8988T (cell line): ENCODE measurements at places on chromosomes 4 and X.

- no peak for DNase-seq
These were observed 184.2 kb downstream of the KDR start for GRCh38 chr4:54940996-54941865.

GRCh38 chr4:186216465-186217024, 10.8 kb upstream of the KLKB1 start:
- DNase-seq: no peak

- DNase-seq: no peak
These were observed 125.9 kb upstream of the PJA1 start for GRCh38 chrX:69291116-69291515.

DNA sequence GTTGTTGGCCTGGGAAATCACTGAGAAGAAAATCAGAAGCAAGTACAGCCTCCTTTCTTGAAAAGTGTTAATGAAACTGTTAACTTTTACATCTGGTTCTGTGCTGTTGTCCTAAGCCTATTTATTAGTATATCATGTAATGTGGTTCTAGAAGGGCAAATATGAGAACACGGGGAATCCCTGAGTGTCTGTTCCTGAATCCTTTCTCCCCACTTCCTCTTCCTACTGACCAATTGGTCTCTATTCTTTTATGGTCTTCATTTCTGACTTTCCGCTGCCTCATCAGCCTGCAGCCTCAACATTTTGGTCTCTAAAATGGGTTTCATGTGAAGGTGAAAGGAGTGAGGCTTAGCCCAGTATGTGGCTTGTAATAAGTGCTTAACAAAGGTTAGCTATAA, 159.9 kb upstream of the MAMLD1 start:
- DNase-seq: no peak

DNA sequence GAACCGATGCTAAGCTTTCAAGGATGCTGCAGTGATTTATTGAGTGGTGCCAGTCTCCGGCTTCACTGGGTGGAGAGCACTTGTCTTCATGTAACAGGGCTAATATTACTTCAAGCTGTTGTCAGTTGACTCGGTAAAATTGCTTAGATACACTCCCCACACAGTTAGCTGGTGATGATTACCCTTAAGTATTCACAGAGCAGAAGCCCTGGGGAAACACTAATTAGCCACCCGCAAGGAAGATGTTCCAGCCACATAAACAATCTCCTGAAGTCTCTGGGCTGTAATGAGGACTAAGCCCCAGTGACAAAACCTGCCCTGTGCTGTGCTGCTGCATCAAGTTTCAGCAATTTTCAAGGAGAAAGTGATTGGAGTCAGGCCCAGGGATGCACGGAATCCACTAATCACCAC, 37.3 kb upstream of the GK2 start:
- DNase-seq: no peak

DNA sequence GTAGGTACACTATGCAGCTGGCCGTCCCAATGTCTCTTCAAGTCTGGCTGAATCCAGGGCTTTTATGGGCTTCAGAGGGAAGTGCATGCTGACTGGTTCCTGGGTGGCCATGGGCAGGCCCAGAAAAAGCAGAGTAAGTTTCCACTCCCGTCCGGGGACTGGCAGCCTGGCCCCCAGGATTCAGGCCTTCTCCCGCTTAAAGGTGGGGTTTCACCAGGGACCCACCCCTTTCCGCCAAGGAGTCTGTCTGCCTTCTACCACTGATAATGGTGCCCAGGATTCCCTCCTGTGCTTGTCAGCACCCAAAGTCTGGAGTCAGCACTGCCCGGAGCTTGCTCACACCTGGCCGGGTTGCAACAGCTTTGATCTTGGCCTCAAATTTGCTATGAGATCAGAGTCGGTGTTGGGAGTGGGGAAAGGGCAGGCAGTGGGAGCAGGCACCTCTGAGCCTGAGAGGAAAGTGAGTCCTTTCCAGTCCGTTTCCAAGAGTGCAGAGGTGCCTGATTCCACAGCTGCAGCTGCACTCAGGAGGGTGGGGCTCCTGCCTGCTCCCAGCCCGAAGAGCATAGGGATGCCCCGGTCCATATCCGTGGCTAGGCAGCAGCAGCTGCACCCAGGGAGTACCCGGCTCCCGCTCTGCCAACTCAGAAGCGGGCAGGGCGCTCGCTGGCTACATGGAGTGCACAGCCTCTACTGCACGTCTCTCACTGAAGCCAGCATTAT, 1344.3 kb upstream of the ADGRL3 start:
- DNase-seq: no peak

DNA sequence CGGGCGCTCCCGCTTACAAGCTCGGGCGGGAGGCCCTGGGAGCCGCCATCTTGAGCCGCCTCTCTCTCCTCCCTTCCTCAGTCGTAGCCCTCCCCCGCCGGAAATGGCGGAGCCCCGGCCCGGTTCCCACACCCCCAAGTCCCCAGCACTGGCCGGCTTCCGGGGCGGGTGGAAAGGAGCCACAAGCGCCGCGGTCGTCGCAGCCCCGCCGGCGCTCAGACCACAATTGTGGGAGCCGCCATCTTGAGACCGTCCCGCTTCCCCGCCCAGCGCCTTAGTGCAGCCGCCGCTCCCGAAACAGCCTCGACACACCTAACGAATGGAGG, 531 bp downstream of the HCFC1 start:
- DNase-seq: peak; percentile 90

- DNase-seq: no peak
These were observed 55.2 kb downstream of the CLNK start for GRCh38 chr4:10629394-10629793.

DNA sequence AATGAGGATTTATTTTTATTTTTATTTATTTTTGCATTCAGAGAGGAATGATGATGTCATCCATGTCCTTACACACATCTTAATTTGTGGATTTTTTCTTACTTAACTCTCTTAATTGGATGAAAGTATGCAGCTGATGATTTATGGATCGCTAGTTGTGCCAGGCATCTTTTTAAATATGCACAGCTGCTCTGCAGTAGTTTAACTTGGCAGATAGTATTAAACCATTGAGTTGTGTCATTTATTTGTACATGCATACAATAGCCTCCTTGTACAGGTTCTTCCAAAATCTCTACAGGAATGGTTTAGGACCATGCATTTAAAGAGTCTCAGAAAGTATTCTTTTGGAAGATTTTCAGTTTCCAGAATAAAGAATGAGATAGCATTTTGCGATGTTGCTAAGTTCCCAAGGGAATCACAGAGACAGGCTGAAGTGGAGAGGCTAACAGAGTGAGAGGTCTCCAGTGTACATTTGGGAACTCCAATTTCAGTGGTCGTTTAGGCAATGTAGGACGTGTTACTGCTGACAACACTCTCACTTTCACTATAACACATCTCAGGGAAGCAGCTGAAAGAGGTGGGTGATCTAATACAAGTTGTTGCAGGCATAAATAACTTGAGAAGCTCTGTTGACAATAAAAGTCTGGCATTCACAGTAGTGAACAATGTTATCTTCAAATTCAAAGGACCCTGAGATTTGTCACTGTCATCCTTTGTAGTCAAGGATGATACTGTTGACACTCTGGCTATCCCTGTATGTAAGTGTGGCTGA, 49.9 kb upstream of the SCRG1 start:
- DNase-seq: no peak

DNA sequence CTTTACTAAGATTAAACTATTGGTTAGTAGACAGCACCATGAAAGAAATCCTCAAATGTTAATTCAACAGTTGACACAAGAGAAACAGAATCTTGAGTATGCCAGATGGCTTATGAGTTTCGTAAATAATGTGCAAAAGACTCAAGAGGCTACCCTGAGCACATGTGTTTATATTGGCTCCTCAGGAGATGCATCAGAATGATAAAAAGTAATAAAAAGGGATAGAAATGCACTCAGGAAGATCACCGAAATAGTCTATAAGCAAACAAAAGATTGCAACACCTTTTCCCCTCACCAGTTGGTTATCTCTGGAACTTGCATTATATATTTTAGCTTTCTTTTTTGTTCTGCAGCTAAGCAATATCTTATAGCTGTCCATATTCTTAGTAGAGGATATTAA, 84.4 kb downstream of the SCFD2 start:
- no peak for DNase-seq

GRCh38 chr4:184310881-184311709, 93.4 kb upstream of the ENPP6 start:
- no peak for DNase-seq

DNA sequence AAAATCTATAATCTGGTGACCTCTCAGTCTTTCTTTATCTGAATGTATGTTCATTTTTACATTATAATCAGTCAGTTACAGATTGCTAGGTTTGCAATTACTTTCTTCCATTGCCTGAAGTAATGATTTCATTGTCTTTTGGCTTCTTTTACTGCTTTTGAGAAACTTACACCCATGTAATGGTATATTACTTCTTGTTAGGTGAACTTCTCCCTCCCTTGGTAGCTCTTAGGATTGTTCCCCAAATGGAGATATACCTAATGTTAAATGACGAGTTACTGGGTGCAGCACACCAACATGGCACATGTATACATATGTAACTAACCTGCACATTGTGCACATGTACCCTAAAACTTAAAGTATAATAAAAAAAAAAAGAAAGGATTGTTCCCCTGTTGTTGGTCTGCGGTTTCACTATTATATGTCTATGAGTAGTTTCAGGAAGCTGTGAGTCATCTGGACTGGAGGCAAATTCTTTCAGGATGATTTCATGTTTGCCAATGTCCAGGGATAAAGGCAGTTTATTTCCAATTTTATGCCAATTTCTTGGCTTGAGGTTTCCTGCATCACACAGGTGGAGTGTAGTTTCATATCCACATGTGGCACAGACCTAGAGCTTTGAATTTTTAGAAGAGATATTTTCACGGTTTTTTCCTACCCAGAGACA, 21.8 kb downstream of the SPANXC start:
- no peak for DNase-seq

- DNase-seq: no peak
These were observed 1.8 kb upstream of the KLHL4 start for GRCh38 chrX:87515836-87516235.

DNA sequence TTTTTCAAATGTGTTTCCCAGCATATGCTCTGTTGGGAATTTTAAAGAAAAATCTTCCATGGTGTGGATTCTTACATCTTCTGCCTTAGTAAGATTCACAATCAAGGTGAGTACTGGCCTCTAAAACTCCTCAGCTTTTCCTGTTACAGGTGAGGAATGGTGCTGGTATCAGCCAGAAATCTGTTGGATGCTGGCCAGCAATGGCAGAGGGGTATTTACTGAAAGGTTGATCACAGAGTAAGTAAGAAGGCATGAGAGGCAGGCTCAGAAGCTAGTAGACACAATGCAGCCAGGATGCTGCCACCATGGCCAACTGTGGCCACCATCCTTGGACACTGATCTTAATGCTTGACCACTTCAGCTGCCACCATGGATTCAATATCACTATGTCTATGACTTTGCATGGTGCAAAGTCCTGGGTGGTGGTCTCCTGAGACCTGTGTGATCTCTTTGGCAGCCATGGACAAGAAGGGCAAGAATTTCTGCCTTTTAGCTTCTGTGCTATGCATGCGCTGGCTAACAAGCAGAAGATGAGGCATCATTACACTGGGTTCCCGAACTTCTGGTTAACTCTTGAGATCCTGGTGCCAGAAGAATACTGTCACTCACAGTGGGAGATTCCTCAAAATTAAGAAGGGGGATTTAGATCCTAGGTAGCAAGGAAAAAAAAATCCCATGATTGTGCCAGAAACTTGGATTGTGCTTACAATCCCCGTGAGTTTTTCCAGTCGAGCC, 60.2 kb downstream of the CHRNA9 start:
- no peak for DNase-seq

DNA sequence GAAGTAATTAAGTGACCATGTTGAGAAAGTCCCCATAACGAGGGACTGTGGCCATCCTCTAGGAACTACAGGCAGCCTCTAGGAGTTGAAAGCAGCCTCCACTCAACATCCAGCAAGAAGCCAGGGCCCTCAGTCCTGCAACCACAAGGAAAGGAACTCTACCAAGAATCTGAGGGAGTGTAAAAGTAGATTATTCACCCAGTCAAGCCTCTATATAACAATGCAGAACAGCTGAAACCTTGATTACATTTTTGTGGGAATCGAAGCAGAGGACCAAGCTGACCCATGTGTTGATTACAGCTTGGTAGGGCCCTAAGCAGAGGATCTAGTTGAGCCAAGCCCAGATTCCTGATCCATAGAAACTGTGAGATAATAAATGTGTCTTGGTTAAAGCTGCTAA, 17.1 kb downstream of the RPS6KA6 start:
- DNase-seq: no peak

GRCh38 chr4:4506961-4507360, 34.9 kb downstream of the STX18 start:
- DNase-seq: no peak

DNA sequence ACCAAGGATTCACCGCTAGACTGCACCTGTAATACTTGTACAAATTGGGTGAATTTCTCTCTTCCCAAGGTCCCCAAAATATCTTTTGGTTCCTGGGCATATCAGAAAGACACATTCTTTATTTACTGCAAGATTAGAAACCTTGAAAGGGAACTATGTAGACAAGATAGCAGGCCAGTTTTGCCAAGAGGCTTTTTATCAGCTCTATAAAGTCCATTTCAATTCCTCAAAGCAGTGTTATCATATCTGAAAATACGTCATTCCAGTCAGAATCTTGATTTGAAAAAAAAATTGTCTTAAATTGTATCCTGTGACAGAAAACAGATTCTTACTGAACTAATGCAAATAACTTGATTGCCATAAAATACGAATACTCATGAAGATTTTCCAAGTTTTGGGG, 37.0 kb upstream of the NSG1 start:
- no peak for DNase-seq

GRCh38 chrX:39204945-39205344, 403.7 kb downstream of the MID1IP1 start:
- DNase-seq: no peak

- no peak for DNase-seq
These were observed 628.8 kb downstream of the ANKRD50 start for GRCh38 chr4:124083711-124084110.

DNA sequence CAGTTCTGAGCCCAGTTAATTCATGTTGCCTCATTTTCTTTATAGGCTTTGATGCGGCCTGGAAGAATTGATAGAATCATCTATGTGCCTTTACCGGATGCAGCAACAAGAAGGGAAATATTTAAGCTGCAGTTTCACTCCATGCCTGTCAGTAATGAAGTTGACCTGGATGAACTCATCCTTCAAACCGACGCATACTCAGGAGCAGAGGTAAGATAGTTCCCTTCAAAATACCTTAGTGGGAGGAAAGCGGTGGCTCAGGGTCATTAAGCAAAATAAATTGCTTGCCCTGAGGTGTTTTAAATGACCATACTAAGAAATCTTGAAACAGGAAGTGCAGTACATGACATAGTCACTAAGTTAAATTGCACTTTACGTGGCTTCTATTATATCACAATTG, 140.6 kb upstream of the SPRY1 start:
- no peak for DNase-seq

- DNase-seq: no peak
These were observed 138.3 kb downstream of the SH3KBP1 start for GRCh38 chrX:19748896-19749680.

GRCh38 chr4:164210377-164210776, 543.6 kb upstream of the SMIM31 start:
- no peak for DNase-seq

- DNase-seq: no peak
These were observed 32.2 kb downstream of the UNC5C start for GRCh38 chr4:95516528-95517017.

- no peak for DNase-seq
These were observed 46.9 kb upstream of the VEGFC start for GRCh38 chr4:176839656-176840055.
